ENCODE measurements at places on chromosomes 6 and 20. TPM values are rescaled to one million over a fixed set of nuclear protein-coding genes. Genes with fewer than 3 reads are reported as not detected.

CFAP206 gene
- total RNA-seq = not detected

SNPH gene
- 7.1 TPM for total RNA-seq

THBD gene
- 48.1 TPM for total RNA-seq

- no peak for DNase-seq
Observed at GRCh38 chr6:78810146-78810545, 57.2 kb upstream of the IRAK1BP1 start.

DNA sequence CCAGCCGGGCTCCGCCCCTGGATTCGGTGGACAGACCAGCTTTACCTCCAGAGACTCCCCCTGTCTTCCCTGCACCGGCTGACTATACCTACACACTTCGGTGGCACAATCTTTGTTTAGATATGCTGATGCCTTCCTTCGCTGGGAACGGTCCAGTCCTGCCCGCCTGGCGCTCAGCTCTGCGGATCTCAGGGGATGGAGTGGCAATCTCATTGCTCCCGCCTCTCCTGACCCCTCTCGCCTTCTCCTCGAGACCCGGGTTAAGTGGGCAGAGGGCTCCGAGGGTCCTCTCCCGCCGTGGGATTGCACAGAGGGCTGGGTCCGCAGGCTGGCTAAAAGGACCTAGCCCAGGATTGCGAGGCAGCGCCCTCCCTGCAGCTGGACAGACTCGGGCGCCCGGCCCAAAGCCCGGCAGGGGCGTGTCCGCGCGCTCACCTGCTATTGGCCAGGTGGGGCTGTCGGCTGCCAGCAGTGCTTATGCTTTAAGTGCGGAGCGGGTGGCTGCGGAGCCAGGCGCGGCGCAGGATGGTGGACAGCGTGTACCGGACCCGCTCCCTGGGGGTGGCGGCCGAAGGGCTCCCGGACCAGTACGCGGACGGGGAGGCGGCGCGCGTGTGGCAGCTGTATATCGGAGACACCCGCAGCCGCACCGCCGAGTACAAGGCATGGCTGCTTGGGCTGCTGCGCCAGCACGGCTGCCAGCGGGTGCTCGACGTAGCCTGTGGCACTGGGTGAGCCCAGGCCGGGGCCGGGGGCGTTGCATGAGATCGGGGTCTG lies at the start of gene GNMT:
Gene GNMT, plus strand, starts transcription at position 512 of the 777 bp plus-strand sequence. Its CDS starts 14 bp downstream, at position 526.
- DNase-seq = no peak

DNA sequence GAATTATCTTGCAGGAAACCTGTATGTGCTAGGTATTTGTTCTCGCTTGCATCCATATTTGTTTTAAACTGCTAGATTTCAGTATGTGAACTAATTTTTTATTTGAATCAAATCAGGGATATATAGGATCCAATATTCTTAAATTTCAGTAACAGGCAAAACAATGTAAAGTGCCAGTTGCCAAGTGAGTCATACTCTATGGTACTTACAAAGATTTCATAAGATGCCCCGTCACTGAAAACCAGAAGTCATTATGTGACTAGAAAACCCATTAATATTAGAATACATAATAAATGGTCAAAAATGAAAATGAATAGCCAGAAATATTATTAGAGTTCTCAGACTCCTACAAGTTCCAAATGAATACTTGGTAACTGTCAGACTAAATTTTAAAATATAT lies 481.2 kb downstream of the TFAP2A start:
- DNase-seq = no peak

DNA sequence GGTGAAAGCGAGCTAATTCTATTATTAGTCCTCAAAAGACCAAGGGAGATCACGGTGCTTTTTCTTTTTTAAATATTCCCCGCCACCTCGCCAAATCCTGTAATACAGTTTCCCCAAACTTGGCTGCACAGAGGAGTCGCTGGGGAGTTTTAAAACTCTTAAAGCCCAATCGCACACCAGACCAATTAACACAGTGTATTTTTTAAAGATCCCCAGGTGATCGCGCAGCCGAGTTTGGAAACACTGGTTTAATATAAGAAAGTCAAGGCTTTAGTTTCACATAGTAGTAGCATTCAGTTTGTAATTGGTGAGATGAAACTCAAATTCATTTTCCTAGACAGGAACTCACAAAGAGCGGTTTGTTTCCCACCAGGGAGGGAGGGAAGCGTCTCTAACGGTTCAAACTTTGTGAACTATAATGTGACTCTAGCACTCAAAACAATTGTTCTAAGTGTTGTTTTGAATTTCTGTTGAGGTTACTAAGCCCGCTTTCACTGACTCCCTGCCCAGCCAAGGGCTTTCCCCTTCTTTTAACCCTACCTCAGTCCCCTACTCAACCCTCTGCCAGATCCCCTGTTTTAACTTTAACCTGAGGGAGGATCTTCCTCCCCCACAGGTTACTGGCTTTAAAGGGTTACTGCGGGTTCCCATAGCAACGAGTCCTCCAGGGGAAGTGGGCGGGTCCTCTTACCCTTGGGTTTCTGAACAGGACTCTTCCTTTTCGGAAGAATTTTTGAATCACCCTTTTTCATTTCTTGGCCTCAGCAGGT lies 25.7 kb upstream of the BTBD3 start:
- DNase-seq = peak; percentile 41

GRCh38 chr6:112085286-112086065 lies 1.8 kb downstream of the TUBE1 start:
- no peak for DNase-seq

Measured in tibial nerve (tissue), 4 donors.